Lower lobe of right lung (tissue), 2 donors: ENCODE measurements at places on chromosomes 3 and 15. TPM values are rescaled to one million over a fixed set of nuclear protein-coding genes. Genes with fewer than 3 reads are reported as not detected.
A peak's percentile ranks its signal among the peaks of the same experiment; 100 is the strongest.

GRCh38 chr3:31369637-31370379, 162.9 kb upstream of the STT3B start:
- H3K27me3 ChIP-seq = no peaks in the 10 kb centered on the region
- DNase-seq = no peak
- H3K27ac ChIP-seq = no peak overlapping the region
- no peak overlapping the region for H3K4me3 ChIP-seq

DNA sequence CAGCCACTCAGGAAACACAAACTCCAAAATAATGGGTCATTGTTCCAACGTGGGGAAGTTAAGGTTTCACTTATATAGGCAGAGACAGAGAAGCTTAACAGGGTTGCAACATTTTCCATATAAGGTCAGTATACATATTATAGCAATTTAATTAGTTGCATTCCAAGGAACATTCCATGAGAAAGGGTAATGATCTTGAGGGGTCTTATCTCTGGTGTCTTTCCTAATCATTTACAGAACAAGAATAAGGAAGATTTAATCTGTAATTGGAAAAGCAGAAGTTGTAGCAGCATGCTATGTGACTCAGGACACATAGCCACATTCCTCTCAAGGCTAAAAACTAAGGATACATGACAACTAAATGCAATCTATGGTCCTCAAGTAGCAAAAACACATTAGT, 4.9 kb downstream of the MNS1 start:
- H3K36me3 ChIP-seq = no peaks in the 10 kb centered on the region
- H3K4me1 ChIP-seq = peaks cover 11% of the 10 kb centered on the region
- H3K4me3 ChIP-seq = no peak overlapping the region

DNA sequence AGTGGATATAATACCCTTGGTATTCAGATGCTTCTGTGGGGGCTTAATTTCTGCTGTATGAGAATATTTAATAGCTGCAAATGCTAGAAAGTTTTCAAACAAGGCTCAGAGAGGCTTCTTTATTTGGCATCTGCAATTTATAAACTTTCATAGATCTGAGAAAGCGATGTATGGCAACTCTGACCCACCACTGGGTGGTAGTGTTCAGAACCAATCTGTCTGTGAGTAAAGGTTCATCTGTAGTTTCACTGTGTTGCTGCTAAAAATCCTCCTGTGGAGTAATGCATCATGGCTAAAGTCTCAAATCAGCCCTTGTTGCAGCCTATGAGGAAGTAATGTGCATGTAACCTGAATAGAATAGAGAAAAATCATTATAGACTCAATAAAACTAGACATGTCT, 47.4 kb downstream of the CLSTN2 start:
- H3K36me3 ChIP-seq = no peaks in the 10 kb centered on the region
- no peak for DNase-seq
- H3K4me1 ChIP-seq = no peaks in the 10 kb centered on the region
- no peak overlapping the region for H3K27ac ChIP-seq
- peaks cover 6% of the 10 kb centered on the region for H3K27me3 ChIP-seq
- H3K4me3 ChIP-seq = no peak overlapping the region

GRCh38 chr15:42111924-42112323, 17.6 kb upstream of the PLA2G4D start:
- H3K36me3 ChIP-seq = no peaks in the 10 kb centered on the region
- no peak overlapping the region for H3K4me3 ChIP-seq
- DNase-seq = no peak
- H3K27ac ChIP-seq = no peak overlapping the region

- H3K4me1 ChIP-seq = peaks cover 32% of the 10 kb centered on the region
- no peak for DNase-seq
- H3K4me3 ChIP-seq = no peak overlapping the region
- H3K27me3 ChIP-seq = no peaks in the 10 kb centered on the region
Measured at GRCh38 chr3:112395181-112395895, 62.4 kb downstream of the CD200 start.

- no peaks in the 10 kb centered on the region for H3K36me3 ChIP-seq
- peaks cover 38% of the 10 kb centered on the region for H3K4me1 ChIP-seq
- DNase-seq = no peak
- H3K27me3 ChIP-seq = no peaks in the 10 kb centered on the region
- H3K4me3 ChIP-seq = no peak overlapping the region
Measured at GRCh38 chr3:16064642-16065414, 109.7 kb upstream of the GALNT15 start.

DNA sequence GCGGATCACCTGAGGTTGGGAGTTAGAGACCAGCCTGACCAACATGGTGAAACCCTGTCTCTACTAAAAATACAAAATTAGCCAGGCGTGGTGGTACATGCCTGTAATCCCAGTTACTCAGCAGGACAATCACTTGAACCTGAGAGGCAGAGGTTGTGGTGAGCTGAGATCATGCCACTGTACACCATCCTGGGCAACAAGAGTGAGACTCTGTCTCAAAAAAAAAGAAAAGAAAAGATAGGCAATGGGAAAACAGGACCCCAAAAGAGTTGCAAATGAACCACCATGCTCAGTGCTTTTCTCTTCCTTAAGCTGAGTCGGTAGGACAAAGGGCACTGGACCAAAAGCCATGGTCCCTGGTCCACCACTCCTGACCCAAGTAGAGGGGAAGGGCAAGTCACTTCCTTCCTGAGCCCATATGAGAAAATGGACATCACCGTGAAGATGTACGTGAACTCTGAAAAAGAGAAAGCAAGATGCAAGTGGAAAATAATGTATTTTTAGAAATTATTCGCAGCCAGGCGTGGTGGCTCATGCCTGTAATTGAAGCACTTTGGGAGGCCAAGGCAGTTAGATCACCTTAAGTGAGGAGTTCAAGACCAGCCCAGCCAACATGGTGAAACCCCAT, 2.6 kb downstream of the ITGB5 start:
- H3K4me3 ChIP-seq = no peak overlapping the region
- peaks cover 16% of the 10 kb centered on the region for H3K4me1 ChIP-seq
- no peak overlapping the region for H3K27ac ChIP-seq
- no peaks in the 10 kb centered on the region for H3K36me3 ChIP-seq

DNA sequence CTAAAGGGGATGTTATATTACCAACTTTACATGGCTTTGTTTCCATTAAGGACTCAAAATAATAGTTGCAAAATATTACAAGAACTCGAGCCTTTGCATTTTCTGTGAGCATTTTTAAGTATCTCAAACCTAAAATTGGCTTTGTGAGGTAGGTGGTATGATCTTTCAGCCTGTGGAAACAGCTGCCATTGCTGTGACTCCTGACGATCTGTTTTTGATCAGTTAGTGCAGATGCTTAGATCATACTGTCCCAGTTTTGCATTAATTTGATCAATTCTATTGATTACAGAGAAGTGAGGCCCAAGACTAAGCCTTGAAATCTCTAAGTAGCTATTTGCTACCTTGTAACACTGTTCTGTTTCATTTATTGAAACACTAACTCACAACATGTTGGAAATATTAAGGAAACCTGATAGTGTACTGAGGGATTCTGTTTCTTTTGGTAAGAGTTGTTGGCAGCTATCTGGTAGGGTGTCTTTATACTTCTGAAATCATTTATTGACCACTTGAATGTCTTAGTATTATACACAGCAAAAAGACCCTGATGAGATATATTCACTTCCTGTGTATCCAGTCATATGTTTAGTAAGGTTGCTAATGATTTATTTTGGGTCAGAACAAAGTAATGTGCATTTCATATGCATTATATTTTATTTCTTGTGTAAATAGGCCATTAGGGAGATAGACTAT, 14.8 kb downstream of the SKIL start:
- H3K27me3 ChIP-seq = no peaks in the 10 kb centered on the region
- peaks cover 10% of the 10 kb centered on the region for H3K36me3 ChIP-seq
- DNase-seq = no peak
- H3K27ac ChIP-seq = no peak overlapping the region
- no peak overlapping the region for H3K4me3 ChIP-seq
- peaks cover 58% of the 10 kb centered on the region for H3K4me1 ChIP-seq

DNA sequence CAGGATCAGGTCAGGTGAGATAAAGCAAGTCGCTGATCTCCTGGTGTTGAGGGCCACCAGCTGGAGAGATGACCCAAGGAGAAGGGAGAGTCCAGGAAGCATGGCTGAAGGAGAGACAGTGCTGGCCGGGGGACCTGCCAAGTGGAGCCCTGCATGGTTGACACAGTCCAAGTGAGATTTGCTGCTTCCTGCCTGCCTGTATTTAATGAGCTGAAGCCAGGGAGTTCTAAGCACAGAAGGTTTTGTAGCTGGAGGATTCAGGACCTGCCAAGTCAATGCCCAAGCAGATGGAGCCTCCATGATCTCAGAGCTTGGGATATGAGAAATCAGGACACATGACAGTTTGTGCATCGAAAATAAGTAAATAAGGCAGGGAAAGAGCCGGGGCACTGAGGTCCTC, 125.6 kb downstream of the SRGAP3 start:
- no peaks in the 10 kb centered on the region for H3K36me3 ChIP-seq
- no peak overlapping the region for H3K4me3 ChIP-seq
- no peak overlapping the region for H3K27ac ChIP-seq
- no peaks in the 10 kb centered on the region for H3K27me3 ChIP-seq
- no peak for DNase-seq
- no peaks in the 10 kb centered on the region for H3K4me1 ChIP-seq

DNA sequence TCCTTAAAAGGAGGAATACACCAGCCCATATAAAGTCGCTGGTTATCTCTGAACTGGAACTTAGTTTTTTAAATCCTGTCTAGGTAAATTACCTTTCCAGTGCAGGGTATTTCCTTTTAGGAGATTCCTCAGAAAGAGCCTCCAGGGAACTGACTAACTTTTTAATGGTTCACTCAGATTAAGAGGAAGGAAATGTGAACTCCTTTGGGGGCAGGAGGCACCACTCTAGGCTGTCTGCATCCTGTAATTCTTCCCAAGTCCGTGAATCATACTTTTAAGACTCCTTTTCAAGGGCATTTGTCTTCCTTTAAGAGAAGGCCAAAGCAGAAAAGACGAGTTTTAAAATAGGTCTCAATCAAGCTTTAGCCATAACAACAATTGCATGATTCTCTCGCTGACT, 871.2 kb upstream of the NR2F2 start:
- no peaks in the 10 kb centered on the region for H3K36me3 ChIP-seq
- H3K4me3 ChIP-seq = no peak overlapping the region
- no peaks in the 10 kb centered on the region for H3K4me1 ChIP-seq
- H3K27ac ChIP-seq = no peak overlapping the region
- H3K27me3 ChIP-seq = no peaks in the 10 kb centered on the region

GRCh38 chr3:113105093-113105449, 106.3 kb upstream of the BOC start:
- H3K4me3 ChIP-seq = no peak overlapping the region
- no peak overlapping the region for H3K27ac ChIP-seq
- no peaks in the 10 kb centered on the region for H3K4me1 ChIP-seq
- no peak for DNase-seq
- H3K36me3 ChIP-seq = no peaks in the 10 kb centered on the region

DNA sequence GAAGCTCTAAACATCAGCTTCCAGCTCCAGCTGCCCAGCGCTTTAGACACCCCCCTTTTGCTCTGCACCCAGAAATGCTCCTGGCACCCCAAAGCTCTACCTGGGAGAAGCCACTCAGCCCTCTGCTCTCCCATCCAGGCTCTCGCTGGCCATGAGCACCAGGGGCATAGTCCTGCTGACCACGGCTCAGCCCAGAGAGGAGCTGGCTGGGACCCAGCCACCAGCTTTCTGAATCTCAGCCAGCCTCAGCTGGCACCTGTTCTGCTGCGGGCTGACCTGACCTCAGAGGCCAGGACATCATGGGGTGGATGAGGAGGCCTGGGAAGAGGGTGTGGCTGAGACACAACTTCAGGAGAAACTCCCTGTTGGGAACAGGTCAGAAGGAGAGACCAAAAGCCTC, 8.6 kb downstream of the NTRK3 start:
- H3K27ac ChIP-seq = no peak overlapping the region
- no peak overlapping the region for H3K4me3 ChIP-seq
- peaks cover 23% of the 10 kb centered on the region for H3K27me3 ChIP-seq
- no peaks in the 10 kb centered on the region for H3K36me3 ChIP-seq
- DNase-seq = no peak
- peaks cover 9% of the 10 kb centered on the region for H3K4me1 ChIP-seq

GRCh38 chr3:127692501-127693335, 20.0 kb downstream of the ABTB1 start:
- no peak overlapping the region for H3K4me3 ChIP-seq
- DNase-seq = peak; percentile 24
- peaks cover 37% of the 10 kb centered on the region for H3K4me1 ChIP-seq

DNA sequence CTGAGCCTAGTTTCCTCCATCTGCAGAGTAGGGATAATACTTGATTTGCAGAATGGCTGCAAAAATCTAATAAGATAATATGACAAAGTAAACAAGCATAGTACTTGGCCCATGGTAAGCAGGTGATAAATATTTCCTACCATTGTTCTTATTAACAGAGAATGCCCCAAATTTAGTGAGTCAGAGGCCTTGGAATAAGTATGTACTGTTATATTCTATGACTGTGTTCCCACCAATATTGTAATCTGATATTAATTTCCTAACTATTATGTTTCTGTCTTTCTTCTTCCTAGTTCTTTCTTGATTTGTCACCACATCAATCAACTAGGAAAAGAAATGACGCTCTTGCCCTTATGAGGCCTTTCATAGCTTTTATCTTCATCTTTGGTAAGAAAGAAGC, 178.4 kb upstream of the SLC2A2 start:
- H3K27ac ChIP-seq = no peak overlapping the region
- DNase-seq = no peak
- H3K4me1 ChIP-seq = no peaks in the 10 kb centered on the region
- no peak overlapping the region for H3K4me3 ChIP-seq
- no peaks in the 10 kb centered on the region for H3K27me3 ChIP-seq

The ARRDC4 gene
- 52.8 TPM for total RNA-seq

The UCN2 gene
- total RNA-seq = 0.32 TPM

The ATP13A5 gene
- 2.0 TPM for total RNA-seq

The TNIK gene
- total RNA-seq = 29.3 TPM

The BFSP2 gene
- total RNA-seq = not detected

The P3H2 gene
- 61.9 TPM for total RNA-seq

The PIGZ gene
- 4.6 TPM for total RNA-seq

The NME9 gene
- 3.5 TPM for total RNA-seq

The MYH15 gene
- 1.0 TPM for total RNA-seq

The EIF4E3 gene
- total RNA-seq = 29.0 TPM

The DAZL gene
- not detected for total RNA-seq

The SLC24A5 gene
- not detected for total RNA-seq

The ISLR gene
- 24.0 TPM for total RNA-seq

The MED12L gene
- total RNA-seq = 0.44 TPM

The TF gene
- total RNA-seq = 2.8 TPM

The CPA3 gene
- 48.6 TPM for total RNA-seq
